Spleen (tissue), 13 donors: ENCODE measurements at places on chromosomes 11 and 22. TPM values are rescaled to one million over a fixed set of nuclear protein-coding genes. Genes with fewer than 3 reads are reported as not detected.

DNA sequence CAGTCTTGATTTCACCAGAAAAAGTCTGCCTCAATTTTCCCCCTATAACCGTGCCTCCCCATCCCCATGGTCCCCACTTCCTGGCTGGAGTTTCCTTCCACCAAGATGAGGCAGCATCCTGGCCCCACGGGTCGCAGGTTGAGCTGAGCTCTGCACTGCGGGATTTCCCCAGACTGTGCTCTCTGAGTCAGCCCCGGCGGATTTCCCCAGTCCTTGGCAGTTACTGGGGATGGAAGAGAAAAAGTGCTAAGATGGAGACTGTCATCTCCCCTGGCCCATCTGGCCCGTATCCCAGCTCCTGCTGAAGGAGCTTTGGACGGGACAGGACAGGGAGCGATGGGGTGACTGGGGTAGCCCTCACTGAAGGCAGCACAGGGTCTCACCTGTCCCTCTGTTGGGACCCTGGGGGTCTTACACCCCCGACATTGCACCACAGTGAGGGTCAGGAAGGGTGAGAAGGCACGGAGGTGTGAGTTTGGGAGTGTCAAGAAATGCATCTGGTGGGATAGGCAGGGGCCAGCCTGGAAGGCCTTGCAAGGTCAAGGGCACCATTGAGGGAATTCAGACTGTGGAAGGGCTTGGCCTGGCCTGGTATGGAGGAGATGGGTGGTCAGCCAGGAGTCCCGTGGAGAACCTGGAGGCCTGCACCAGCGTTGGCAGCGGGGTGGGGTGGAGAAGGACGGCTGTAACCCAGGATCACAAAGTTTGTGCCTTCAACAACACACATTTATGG, 36.5 kb downstream of the NADSYN1 start:
- peaks cover 21% of the 10 kb centered on the region for H3K4me1 ChIP-seq
- H3K27ac ChIP-seq = no peak overlapping the region
- no peak overlapping the region for H3K4me3 ChIP-seq
- DNase-seq = no peak
- H3K36me3 ChIP-seq = peaks cover 7% of the 10 kb centered on the region
- H3K27me3 ChIP-seq = no peaks in the 10 kb centered on the region

DNA sequence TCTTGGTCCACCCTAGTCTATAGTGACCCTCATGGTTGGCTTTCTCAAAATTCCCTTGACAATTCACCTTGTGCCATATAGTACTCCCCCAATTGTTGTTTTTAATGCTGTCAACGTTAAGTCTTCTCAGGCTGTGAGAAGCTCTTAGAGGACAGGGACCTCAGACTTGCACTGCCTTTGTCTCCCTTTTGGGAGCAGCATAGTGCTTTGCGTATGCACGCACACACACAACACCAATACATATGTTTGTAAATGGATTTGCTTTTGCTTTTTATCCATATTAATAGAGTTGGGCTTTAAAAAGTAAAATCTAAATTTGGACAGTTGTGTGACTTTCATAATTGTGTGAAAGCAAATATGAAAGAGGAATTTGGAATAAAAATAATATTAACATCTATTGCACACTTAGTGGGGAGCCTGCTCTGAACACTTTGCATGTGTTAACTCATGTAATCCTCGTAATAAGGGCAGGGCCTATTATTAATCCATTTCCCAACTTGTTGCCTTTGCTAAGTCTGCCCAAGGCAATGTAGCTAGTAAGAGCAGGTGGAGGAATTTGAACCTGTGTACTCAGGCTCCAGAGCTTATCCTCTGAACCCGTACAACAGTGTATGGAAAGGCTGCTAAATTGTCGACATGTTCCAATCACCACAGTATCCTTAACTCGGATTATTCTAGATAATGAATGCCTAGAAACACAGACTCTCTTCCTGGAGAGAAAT, 257.7 kb upstream of the NARS2 start:
- DNase-seq = no peak
- H3K4me1 ChIP-seq = no peaks in the 10 kb centered on the region

The TAF1D gene
- 103 TPM for total RNA-seq

The GDPD5 gene
- 125 TPM for total RNA-seq

GRCh38 chr22:23566705-23567475, 13.2 kb downstream of the IGLL1 start:
- peak; percentile 56 for DNase-seq
- no peak overlapping the region for H3K27ac ChIP-seq
- H3K4me1 ChIP-seq = peaks cover 15% of the 10 kb centered on the region
- peaks cover 44% of the 10 kb centered on the region for H3K27me3 ChIP-seq
- H3K4me3 ChIP-seq = peak overlapping the region; percentile 69
- no peaks in the 10 kb centered on the region for H3K36me3 ChIP-seq

The HMGXB4 gene
- 24.6 TPM for total RNA-seq
